ENCODE measurements at places on chromosomes 13 and 19.

- peak; percentile 47 for DNase-seq
Measured at GRCh38 chr19:11421371-11422098, 2.4 kb upstream of the RGL3 start.

DNA sequence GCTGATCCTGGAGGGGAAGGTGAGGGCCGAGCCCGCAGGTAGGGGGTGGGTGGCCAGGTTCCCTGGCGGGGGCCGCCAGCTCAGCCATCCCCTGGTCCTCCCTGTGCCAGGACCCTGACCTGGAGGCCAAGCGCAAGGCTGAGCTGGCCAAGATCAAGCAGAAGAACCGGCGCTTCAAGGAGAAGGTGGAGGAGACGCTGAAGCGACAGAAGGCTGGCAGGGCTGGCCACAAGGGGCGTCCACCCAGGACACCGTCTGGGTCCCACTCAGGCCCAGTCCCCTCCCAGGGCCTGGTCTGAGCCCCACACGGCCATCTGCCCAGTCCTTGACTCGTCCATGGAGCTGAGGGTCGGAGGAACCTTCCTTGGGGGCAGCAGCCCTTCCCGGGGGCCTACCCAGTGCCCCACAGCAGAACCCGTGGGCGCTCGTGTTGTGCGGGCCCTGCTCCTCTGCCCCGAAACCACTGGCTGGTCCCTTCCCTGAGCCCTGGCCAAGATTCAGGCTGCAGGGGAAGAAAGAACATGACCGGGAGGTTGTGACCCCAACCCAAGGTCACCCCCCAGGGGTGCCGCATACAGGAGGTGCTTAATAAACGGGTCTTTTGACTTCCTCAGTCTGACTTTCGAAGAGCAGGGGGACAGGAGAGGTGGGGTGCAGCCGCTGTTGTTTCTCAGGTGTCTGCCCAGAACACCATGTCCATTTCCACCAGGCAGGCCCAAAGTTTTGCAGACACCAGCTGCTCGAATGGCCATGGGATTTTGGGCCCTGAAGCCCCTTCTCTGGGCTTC is 8.7 kb downstream of the DDX49 start:
- no peak for DNase-seq

GRCh38 chr13:27396252-27396846 is 28.1 kb upstream of the GTF3A start:
- no peak for DNase-seq

GRCh38 chr13:113821847-113822246 is 42.0 kb downstream of the GAS6 start:
- DNase-seq: no peak

DNA sequence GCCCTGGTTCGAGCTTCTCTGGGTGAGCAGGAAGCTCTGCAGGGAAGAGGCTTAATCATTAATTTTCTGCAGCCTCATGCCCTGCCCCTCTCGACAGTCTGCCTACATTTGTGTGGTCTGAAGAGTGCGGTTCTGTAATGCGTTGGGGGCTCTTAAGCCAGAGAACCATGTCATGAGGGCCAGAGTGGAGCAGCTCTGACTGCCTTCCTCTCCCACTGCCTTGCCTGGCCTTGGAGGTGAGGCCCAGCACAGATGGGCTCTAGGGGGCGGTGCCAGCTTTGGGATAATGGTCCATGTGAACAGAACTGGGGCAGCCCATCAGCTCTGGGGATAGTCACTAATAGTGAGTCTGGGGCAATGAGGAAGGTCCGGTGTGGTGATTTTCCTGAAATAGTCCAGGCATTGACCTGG is 5.7 kb downstream of the FGF9 start:
- DNase-seq: peak; percentile 75

GRCh38 chr19:39917561-39918182 is 16.8 kb downstream of the FCGBP start:
- DNase-seq: no peak

GRCh38 chr19:13699786-13700185 is 64.5 kb upstream of the MRI1 start:
- DNase-seq: no peak

DNA sequence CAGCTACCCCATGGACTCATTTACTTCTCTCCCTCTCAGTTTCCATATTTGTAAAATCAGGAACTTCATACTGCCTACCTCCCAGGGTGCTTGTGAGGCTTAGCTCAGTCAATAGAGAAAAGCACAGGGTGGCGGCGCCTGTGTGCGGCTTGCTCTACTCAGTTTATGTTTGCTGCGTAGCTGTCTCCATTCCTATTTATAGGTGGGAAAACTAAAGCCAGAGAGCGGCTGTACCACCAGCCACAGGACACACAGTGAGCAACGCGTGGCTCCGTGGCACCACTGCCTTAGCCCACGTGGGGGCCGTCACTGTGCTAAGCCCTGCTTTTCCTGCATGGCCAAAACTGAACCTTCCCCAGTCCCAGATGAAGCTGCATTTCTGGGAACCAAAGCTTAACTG is 292.4 kb downstream of the TEX29 start:
- DNase-seq: no peak

DNA sequence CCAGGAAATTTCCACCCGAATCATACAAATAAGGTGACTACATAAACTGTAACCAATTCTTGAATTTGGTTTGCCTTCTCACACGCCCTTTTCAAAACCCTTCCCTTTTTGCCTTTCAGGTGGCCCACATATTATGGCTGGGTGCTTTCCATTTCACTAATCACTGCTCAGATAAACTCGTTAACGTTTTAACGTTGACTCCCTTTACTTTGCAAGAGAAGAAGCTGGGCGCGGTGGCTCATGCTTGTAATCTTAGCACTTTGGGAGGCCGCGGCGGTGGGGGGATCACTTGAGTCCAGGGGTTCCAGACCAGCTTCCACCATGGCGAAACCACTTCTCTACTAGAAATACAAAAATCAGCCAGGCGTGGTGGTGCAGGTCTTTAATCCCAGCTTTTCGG is 19.8 kb upstream of the ZNF91 start:
- DNase-seq: no peak

GRCh38 chr13:51601601-51602565 is 17.6 kb downstream of the WDFY2 start:
- no peak for DNase-seq

GRCh38 chr19:2511570-2511969 is 35.6 kb downstream of the GADD45B start:
- no peak for DNase-seq

DNA sequence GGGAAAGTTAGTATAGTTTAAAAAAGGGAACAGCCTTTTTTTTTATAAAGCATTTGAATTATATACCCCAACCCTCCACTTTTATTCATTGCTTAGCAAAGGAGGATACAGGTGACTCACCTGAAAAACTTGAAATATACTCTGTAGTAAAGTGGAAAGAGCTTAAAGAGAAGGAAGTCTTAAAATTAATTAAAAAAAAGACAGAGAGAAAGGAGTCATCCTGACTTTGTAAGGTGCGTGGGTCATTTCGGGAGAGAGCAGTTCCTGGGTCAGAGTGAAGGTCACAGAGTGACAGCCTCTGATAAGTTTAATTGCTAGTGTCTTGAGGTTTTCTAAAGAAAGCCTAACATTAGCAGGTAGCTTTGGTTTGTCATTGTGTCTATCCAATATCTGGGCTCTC is 310.3 kb downstream of the KLF5 start:
- no peak for DNase-seq

DNA sequence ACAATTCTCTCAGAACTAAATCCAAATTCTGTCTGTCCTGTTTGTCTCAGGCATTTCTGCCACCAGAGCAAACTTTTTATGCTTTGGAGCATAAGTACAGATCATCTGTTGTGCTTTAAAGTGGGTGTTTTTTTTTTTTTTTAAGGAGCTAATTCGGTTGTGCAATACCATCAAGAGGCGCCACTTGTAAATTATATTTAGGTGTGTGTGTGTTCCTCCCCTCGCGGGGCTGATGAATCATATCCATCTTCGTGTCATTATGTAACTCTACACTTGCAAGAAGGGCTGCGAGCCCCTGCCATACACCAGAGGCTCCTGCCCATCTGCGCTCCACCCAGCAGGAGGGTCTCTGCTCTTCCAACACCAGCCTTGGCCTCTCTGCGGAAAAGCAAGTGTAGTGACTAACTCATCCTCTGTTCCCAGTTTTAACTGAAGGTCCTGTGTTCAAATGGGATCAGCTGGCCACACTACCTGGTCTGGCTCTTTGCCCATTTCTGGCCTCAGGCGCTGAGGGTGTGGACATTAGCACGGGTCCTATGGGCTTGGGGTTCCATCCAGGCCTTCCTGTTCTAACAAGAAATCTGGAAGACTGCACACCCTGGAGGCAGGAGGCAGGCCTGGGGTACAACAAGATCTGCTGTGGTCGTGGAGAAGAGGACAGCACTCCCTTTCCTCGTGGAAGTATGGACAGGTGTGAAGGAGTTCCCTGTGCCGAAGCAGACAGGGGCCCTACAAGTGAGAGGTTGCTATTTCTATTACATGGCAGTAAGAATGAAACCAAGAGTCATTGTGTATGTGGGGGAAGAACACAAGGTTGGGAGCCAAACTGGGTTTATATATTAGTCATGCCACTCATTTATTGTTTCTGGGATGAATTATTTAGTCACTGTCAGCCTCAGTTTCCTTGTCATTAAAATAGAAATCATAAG is 96.1 kb upstream of the MBNL2 start:
- no peak for DNase-seq

DNA sequence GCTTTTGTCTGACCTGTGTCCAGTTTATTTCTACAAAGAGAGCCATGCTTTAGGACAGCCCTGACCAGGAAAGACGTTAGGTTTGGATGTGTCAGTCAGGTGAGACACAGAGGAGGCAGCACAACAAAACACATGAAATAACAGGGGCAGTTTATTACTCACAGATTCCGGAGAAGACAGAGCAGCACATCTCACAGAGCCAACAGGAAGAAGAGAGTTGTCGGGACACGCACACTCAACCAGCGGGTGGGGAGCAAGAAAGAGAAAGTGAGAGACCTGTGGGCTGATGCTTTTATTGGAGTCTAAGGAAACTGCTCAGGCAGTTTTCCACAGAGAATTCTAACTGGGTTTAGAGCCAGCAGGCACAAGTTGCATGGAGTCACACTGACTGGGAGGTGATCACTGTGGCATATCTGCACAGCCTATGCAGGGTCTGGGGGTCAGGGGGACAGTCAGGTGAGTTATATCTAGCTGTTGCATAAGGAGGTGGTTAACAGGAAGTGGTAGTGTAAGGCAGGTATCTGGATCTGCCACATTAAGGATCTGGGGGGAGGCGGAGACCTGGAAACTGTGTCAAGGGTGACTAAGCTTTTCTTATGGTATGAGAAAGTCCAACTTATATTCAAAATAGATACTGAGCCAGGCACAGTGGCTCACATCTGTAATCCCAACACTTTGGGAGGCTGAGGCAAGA is 24.1 kb upstream of the CEACAM20 start:
- no peak for DNase-seq

- no peak for DNase-seq
Measured at GRCh38 chr19:51468545-51468920, 9.8 kb upstream of the CEACAM18 start.

DNA sequence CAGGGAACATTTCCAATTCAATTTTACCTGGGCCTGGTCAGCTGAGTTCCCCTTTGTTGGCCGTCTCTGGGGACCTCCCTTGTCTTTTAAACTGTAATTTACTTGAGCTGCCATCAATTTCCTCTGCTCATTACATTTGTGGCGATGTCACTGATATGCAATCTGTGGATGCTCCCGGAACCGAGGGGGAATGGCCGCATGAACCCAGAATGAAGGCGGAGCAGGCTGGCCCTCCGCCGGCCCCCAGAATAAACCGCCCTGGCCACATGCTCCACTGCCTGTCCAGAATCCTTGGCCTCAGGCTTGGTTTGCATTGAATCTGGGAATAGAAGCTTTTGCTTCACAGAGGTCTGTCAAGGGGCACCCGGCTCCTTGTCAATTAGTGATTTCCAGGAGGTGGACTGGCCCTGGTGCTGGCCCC is 276.8 kb downstream of the TEX29 start:
- no peak for DNase-seq

GRCh38 chr13:35252536-35253205 is 223.8 kb downstream of the MAB21L1 start:
- DNase-seq: no peak

DNA sequence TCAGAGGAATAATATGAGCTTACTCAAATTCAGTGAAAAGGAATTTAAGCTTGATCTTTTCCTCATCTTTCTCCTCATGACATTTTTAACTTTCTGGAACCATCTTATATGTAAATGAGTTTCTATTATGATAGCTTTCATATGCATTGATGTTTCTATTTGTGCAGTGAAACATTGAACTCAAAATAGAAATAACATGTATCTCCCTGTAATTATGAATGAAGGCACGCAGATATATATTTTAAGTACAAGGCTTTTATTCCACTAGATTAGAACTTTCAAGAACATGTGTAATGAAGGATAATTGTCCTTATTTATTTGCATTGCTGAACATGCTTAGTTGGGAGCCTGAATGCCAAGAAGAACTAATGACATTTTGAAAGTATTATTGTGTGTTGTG is 1391.7 kb upstream of the MIR17HG start:
- DNase-seq: no peak

DNA sequence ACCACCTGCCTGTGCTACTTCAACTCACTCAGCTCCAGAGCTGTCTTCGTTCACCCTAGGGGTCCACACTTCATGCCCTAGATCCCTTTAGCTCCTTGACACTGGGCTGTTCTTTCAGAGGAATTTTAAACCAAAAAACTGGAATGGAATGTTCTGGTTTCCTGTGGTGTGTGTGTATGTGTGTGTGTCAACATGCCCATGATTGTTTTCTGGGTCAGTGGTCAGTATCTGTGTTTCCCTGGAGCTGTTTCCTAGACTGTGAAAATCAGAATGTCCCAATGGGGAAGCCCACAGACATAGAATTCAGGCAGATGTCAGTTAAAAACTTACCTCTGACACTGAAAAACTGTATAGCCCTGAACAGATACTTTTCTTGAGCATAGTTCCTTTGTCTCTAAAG is 1.3 kb downstream of the PMIS2 start:
- DNase-seq: no peak

DNA sequence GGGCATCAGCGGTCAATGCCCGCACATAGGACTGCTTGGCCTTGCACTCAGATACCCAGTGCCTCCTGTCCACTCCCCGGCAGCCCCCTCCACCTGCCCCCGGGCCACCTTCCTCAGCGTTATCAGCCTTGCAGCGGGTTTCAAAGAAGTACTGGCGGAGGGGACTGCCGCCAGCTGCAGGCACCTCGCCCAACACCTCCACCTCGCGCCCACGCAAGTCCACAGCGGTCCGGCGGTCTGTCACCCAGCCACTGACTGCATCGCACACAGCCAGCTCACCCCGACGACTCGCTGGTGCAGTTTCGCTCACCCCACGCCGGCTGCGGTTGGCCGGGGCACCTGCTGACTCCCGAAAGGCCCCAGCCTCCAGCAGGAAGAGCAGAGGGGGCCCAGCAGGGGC is 3.2 kb downstream of the NTF4 start:
- no peak for DNase-seq

DNA sequence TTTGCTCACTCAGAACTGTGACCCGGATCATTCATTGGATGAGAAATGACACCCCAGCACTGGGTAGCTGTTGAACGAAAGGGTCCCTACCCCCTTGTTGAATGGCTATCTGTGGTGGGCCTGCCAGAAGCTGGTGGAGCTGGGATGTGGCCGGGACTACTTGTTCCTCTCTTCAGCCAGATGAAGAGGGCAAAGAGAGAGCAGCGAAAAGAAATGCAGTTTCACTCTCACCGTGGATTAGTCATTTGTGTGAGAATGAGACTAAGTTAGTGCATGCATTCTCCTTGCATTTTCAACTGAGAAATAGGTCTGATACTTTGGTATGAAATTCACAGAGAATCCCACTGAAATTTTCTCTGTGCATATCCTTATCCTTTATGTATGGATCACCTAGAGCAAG is 553.1 kb downstream of the IRS2 start:
- DNase-seq: no peak

GRCh38 chr19:18112989-18113478 is 15.5 kb downstream of the MAST3 start:
- peak; percentile 86 for DNase-seq
